ENCODE measurements at places on chromosomes 12 and 14.

GRCh38 chr14:37587131-37587803 lies 7.8 kb downstream of the FOXA1 start:
- DNase-seq, result no peak

GRCh38 chr14:104868060-104868740 lies 3.1 kb downstream of the CEP170B start:
- DNase-seq, result no peak

GRCh38 chr12:110948041-110948440 lies 27.7 kb upstream of the MYL2 start:
- no peak for DNase-seq

GRCh38 chr12:125284087-125284486 lies 218.9 kb downstream of the AACS start:
- DNase-seq, result no peak

DNA sequence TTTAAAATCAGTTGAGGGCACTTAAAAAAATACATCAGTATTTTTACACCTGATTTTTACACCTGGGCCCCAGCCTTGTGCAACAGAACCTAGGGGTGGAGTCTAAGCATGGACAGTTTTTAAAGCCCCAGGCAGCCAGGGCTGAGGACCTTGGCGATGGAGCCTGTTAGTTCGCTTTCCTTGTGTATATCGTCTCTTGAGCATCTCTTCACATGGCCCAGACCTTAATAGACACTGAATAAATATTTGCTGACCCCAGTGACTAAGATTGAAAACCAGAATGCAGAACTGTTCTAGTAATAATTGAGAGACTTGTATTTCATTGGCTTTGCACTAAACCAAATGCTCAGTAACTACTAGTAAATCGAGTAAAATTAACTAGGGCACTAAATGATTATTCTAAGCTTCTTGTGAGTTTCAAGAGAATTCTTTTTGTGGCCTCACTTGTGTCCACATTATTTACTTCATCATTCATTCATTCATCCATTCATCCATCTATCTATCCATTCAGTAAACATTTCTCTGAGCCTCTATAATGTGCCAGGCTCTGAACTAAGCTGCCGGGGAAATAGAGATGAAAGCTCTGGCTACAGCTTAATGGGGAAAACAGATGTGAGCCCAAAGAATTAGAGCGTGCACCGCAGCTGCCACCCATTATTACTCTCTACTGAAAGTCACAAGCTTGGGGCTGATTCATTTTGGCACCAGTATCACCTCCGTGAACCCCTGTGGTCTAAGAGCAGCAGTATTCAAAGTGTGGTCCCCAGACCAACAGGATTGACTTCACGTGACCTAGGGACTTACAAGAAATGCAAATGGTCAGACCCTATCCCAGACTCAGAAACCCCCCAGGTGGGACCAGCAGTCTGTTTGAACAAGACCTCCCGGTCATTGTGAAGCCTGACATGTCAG lies 30.7 kb upstream of the BCL7A start:
- DNase-seq, result no peak

GRCh38 chr14:50512463-50512862 lies 19.9 kb downstream of the MAP4K5 start:
- no peak for DNase-seq

- no peak for DNase-seq
These were observed 237.7 kb downstream of the TRHDE start for GRCh38 chr12:72509891-72510290.

Data from naive B cell (primary cell).